ENCODE measurements at places on chromosomes 1 and 21. TPM values are rescaled to one million over a fixed set of nuclear protein-coding genes. Genes with fewer than 3 reads are reported as not detected.
A peak's percentile ranks its signal among the peaks of the same experiment; 100 is the strongest.

DNA sequence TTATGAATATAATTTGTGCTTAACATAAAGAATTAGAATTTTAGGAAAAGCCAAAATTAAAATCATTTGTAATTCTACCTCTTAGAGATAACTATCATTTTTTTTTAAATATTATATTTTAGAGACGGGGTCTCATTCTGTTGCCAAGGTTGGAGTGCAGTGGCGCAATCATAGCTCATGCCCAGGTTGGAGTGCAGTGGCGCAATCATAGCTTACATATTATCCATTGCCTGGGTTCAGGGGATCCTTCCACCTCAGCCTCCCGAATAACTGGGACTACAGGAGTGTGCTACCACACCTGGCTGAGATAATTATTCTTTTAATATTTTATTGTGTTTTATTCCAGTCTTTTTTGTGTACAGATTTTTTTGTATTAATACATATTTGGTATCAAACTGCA is 8.3 kb downstream of the RASAL2 start:
- DNase-seq = no peak

DNA sequence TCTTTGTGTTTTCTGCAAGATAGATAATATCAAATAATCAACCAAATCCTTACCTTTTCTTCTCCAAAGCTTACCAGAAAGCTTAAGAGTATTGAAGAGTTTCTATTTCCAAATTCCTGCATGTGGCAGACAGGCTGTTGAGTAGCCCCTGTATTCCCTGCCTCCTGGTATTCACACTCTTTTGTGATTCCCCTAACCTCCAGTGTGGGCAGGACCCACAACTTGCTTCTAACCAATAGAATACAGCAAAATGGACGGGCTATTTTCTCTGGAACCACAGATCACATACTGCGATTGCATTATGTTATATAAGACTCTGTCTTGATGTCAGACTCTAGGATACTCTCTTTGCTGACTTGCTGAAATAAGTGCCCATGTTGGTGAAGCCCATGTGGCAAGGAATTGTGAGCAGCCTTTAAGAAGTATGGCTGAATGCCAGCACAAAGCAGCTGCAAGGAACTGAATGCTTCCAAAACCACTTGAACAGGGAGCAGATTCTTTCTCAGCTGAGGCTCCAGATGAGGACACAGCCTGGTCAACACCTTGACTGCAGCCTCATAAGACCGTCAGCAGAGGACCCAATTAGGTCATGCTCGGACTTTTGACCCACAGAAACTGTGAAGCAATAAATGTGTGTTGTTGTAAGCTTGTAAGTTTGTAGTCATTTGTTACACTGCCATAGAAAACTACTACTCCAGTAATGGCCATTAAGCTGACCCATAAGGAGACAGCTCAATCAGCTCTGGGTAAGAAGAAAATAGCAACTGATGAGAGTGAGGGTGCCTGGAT is 47.9 kb upstream of the PLXNA2 start:
- DNase-seq = peak; percentile 6

- DNase-seq = no peak
These were observed 70.0 kb downstream of the LEPR start for GRCh38 chr1:65490231-65491009.

DNA sequence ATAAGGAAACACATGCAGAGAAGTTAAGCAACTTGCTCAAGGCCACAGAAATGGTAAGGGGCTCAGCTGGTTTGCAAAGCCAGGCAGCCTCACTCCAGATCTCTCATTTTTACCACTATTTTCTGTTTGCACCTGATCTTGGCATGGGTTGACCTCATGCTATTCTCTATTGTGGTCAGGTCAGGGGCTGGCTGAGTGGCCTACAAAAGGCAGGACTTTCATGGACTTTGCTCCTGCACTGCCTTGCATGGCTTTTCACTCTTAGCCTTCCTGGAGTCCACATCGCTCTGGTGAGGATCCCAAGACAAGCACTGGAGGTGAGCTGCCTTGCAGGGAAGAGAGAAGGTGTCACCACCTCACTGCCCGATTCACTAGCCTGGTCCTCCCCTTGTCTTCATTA is 56.8 kb upstream of the CSF3R start:
- DNase-seq = no peak

- DNase-seq = no peak
These were observed 214.9 kb upstream of the L1TD1 start for GRCh38 chr1:61979729-61980128.

- DNase-seq = no peak
These were observed 54.4 kb upstream of the NEK7 start for GRCh38 chr1:198102454-198102827.

The MYOG gene
- total RNA-seq = not detected

DNA sequence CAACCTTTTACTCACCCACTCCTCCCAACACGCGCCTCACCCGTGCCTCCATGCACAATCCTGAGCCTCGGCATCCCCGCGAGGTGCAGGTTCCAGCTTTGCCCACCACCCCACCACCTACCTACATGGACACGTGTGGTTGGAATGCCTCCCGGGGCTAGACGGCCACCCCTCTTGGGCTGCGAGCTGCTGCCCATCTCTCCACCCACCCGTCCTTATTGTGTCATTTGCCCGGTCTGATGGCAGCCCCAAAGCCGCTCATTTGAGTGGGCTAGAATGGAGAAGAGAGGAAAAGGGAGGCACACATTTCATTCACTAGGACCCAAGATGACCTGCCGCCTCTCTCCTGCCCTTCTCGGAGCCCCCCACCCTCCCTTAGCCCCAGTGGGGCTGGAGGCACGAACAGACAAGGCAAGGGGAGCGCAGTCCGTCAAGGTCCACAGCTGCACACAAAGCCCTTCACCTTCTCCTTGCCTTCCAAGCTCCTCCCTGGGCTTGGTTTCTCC is 785 bp downstream of the ZNF697 start:
- no peak for DNase-seq

DNA sequence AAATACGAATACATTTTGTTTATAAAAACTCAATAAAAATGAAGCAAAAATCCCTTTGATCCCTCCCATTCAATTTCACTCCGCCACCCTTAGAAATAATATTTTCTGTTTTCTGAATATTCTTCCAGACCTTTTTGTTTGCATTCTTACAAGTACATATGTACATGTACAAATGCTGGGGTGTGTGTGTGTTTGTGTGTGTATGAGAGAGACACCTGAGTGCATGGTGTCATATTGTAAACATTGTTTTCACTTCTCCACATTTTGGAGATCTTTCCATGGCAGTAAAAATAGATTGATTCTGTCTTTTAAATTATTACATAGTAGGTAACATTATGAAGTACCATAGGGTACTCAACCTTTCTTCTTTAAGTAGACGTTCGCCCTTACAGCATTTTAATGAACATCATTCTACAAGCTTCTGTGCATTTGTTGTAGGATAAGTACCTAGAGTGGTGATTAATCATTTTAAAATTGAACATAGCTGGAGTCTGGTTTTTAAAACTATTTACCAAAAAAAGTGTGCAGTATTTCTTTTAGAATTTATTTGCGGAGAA is 1.3 kb upstream of the MPC2 start:
- DNase-seq = no peak

The GSTM5 gene
- total RNA-seq = 3.1 TPM

DNA sequence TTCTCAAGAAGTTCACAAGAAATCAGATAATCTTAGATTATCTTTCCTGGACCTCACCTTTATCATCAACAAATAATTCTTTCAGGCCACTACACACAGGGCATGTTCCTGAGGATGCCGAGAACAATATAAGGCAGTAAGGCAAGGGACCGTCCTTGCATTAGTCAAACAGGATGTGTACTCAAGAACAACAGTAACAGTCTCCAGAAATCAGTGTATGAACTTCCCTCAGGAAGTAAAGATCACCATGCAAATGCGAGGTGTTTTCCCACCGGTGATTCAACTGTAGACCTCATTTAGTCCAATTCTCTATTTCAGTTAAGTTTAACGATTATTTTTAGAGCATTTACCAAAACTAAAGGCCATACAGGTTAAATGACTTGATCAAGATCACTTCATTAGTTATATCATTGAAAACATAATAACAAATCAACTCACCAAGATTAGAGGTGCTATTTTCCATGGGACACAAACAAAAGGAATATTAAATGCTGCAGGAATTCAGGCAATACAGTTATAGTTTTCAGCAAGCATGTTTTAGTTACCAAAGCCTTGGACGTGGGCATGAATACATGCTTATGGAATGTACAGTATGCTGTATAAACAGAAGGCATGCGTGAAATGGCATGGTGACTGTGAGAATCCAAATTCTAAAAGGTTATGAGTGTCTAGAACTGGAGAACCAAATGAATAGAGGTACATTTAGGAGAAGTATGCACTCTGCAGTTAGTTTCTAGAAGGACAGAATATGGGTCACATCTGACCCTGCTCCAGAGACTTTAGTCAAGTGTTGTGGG is 145.2 kb downstream of the TNR start:
- DNase-seq = no peak

- DNase-seq = no peak
These were observed 161.7 kb upstream of the ST6GALNAC5 start for GRCh38 chr1:76705560-76705959.

DNA sequence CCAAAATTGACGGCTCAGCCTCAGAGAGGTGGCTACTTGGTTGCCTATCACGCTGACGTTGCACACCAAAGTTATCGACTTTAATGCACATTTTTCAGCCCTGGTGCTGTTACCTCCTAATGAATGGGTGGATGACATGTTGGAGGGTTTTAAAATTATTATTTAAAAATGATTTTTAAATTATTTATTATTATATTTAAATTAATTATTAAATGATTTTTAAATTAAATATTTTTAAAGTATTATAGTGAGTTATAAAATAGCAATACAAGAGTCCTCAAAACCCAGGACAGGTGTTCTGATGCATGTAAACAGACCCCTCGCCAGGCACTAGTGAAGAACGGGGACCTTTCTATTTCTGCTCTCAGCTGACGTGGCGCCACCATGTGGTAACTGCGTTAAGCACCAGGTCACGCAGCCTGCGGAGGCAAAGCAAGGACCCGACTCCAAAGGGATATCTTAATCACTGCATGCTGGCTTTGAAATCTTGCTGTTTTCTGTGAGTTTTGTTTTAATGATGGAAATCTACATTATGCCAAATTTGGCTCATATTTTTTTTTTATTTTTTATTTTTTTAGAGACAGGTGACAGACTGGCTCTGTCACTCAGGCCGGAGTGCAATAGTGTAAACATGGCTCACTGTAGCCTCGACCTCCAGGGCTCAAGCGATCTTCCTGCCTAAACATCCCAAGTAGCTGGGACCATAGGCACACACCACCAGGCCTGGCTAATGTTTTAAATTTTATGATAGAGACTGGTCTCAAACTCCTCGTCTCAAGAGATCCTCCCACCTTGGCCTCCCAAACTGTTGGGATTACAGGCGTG is 22.6 kb downstream of the CASP9 start:
- DNase-seq = peak; percentile 31

DNA sequence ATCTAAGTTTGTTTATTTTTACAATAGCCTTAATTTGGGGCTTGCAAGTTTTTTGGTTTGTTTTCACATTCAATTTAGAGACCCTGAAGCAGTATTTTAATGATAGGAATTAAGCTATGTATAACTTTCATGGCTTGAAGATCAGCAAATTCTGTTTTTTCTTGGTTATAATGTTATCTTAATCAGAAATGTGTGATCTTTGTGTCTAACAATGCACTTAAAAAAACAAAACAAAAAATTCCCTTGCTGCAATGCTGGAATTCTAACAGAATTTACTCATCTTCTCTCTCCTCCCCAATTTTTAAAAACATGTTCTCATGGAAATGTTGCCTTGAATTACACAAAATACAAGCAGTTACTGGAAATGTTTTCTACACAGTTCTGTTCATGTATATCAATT is 113.1 kb downstream of the OLFML2B start:
- DNase-seq = no peak

DNA sequence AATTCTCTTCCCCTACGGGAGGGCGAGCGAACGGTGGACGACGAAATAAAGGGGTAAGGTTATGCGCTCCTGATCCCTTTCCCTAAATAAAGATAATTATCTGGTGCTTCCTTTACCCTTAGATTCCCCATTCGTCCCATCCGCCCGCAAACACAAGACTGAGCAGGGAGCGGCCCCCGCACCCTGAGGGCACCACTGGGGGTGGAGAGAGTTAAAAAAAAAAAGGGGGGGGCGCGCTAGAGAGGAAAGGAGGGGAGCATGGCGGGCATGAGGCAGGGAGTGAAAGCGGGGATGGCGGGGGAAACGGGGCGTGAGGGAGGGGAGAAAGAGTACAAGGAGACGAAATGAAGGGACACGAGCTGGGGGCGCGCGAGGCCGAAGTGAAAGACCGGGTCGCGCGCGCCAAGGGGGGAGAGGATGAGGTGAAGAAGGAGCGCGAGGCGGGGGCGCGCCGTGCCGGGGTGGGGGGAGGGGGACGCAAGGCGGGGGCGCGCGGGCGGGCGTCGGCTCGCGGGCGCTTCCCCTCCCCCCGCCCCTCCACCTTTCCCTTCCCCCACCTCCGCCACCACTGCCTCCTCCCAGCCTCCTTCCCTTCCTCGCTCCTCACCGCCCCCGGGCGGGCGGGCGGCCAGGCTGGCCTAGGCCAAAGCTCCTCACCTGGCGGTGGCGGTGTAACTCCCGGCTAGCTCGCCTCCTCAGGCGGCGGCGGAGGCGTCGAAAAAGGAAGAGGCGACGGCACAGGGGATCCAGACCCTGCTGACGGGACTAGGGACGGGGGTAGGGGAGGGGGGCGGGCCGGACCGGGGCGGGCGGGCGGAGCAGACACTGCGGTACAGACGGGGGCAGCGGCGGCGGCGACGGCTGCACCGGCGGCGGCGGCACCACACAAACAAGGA is 448 bp downstream of the GATAD2B start:
- peak; percentile 61 for DNase-seq

The PADI3 gene
- not detected for total RNA-seq

DNA sequence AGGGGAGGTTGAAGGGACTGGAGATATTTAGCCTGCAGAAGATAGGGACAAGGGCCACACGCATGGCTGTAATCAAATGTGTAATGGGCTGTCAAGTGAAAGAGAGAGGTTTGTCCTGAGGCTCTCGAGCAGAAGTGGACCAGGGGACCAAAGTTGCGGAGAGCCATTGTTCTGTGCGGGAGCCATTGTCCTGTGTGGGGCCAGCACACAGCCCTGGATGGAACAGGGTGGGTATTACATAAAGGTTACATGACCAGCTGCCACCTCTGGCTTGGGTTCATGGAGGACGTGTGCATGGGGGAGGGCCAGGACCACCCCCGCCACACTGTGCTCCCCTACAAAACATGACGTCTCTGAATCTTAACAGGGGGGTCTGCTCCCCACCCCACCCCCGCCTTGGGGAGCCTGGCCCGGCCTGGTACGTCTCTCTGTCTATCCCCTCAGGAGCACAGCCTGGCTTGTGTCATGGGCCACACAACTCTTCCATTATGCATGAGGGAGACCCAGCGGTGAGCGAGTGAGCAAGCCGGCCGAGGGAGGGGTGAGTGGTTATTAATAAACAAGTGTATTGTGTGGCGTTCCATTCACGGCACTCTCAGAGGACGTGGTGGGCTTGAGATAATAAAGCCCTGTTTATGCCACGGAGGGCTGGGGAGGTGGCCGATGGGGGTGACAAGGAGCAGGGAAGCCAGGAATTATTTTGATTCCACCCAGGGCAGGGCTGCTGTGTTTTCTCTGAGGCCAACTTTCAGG is at the start of gene NFASC:
TSS of gene NFASC (plus strand) at position 703 of the 753 bp plus-strand sequence. CDS start 73,454 bp downstream, outside the sequence.
- DNase-seq = no peak

The CD5L gene
- not detected for total RNA-seq

- DNase-seq = peak; percentile 19
These were observed 48.5 kb downstream of the NR5A2 start for GRCh38 chr1:200075938-200076546.
